CD4-positive, alpha-beta T cell (primary cell): ENCODE measurements at places on chromosomes 7 and 10.

DNA sequence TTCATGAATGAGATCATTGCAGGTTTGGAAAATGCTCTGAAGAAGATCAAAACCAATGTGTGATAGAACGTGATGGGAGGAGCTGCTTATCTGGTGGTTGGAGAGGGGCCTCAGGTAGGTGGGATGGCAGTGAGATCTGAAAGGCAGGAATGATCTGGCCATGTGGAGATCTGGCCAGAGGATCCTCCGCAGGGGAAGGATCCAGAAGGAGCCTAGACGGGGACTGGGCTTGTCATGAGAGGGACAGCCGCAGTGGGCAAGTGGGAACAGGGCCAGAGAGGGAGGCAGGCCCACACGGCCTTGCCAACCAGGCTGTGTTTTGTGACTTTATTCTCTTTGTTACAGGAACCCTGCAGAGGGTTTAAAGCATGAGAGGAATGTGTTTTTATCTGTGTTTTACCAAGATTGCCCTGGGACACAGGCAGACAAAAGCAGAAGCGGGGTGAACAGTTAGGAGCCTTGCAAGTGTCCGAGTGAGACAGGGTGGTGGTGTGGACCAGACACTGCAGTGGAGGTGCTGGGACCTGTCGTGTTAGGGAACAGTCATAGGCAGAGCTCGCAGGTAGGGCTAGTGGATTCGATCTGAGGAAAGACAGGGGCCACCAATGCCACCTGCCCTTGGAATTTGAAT, 66.6 kb downstream of the TLL2 start:
- DNase-seq, result no peak

GRCh38 chr10:47310090-47310505, 10.1 kb downstream of the GDF10 start:
- no peak for DNase-seq

GRCh38 chr10:133465191-133465949, 11.6 kb downstream of the SCART1 start:
- DNase-seq, result no peak

DNA sequence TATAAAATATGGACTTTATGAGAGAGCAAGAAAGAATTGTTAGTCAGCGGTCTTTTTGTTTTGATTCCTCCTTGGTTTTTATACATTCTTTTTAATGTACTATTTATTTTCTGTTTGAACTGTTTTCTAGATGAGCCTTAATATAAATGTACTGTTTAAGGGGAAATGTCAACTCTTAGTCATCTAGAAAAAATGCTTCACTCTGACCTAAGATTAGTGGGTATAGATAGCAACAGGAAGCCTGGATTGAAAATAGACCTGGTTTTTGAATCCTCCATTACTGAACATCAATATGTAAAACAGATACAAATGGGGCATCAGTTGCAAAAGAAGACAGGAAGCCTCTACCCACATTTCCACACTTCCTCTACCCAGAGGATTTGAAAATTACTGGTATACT, 87.8 kb downstream of the CHRM2 start:
- DNase-seq, result no peak

DNA sequence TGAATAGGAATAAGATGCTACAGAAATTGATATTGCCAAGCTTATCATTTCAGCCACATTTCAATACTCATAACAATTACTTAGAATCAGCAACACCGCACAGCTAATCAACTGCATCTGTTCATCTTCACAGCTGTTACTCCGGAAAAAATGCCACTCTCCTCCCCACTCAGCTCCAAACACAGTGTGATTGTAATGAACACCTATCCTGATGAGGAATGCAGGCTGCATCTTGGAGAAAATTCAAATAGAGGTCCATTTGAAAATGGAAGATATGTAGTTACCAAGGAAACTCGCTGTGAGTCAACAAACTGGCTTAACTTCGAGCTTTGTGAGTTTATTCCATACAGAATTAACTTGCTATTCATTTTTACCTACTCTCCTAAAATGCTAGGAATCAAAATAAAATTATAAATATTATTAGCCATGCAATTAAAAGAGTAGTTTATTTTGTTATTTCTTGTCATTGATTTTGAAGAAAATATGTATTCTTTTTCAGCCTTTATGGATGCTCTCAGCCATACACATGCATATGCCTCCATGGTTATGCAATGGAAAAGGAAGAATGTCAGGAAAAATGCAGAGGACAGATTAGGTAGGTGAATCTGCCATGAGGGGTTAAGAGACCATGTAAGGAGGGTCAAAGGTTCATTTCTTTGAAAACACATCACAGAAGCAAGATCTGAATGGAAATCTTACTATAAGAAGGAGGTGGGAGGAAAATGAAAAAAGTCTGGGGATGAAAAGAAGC, 267.2 kb downstream of the POM121L12 start:
- DNase-seq, result no peak
